ENCODE measurements at places on chromosomes 5 and 9.

DNA sequence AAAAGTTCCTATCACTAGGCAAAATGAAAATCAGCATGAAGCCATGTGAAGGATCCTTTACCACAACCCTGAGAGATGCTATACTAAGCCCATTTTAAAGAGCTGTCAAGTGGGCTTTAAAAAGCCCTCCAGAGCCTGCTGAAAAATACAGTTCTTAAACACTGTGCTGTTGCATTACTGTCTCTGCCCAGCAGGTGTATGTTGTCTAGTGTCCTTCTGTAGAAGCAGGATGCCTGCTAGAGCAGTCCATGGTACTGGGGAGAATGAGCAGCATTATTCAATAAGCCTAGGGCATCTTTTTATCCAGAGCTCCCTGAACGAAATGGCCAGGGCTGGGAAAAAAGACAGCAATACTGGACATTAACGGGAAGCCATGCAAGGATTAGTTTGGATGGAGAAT is 126.2 kb upstream of the PLCXD3 start:
- no peak for DNase-seq

DNA sequence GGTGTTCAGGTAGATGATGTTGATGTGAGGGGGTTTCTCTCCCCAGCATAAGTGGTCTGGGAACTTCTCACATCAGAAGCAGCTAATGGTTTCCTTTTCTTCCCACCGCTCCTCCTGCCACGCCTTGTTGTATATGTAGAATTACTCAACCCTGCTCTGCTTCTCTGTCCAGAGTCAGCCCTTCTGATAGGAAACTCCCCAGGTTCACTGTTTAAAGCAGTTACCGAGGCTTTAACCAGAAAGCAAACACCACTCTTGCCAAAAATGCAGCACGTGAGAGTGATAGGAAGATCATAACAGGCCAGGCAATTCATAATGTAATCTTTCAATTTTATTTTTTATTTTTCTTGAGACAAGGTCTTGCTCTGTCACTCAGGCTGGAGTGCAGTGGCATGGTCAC is 10.5 kb upstream of the TMEM252 start:
- no peak for DNase-seq

GRCh38 chr9:123957168-123957721 is 27.3 kb upstream of the DENND1A start:
- DNase-seq: no peak

- DNase-seq: no peak
Measured at GRCh38 chr5:147413266-147413665, 96.6 kb downstream of the DPYSL3 start.

GRCh38 chr9:116479056-116479544 is 208.0 kb upstream of the TRIM32 start:
- DNase-seq: no peak

GRCh38 chr9:125982798-125983406 is 235.7 kb downstream of the PBX3 start:
- DNase-seq: no peak

DNA sequence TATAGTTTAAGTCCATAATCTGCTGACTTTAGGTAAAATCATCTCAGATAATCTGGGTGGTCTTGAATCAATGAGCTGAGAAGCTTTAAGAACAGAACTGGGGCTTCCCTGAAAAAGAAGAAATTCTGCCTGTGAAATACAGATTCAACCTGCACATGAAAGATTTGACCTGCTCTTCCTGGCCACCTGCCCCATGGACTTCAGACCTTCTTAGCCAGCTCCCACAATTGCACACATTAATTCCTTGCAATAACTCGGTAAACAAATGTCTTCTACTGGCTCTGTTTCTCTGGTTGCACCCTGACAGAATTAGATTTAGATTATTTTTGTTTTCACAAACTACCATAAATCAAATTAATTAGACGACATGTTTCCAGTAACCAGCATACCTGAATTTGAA is 2117.9 kb upstream of the C9orf72 start:
- no peak for DNase-seq

GRCh38 chr5:75016896-75017295 is 35.5 kb downstream of the GCNT4 start:
- no peak for DNase-seq

DNA sequence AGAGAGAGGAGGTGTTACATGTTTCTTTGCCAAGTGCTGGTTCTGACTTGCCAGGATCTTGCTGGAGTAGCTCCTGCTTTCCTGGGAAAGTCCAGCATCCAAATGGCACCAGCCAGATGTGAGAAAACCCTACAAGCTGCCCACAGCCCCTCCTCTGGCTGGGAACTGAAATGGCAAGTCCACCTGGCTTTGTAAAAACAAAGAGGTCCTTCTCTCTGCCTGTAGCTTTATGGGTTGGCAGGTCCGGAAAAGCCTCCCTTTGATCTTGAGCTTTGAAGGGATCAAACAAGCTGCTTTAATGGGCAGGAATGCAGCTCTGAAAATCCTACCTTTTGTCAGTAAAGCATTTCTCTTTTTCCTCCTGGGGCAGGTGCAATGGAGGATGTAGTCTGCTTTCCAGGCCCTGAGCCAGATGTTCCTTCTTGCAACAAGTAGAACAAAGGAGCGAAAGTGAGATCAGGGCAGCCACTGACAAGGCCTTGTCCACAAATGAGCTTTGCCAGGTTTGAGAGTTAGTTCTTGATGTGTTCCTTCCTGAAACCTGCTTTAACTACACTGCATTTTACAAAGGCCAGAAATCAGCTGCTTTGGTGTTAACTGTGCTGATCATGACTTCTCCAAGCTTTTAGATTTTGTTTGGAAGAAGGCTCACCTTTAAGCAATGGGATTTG is 456.7 kb downstream of the ZNF608 start:
- DNase-seq: no peak

DNA sequence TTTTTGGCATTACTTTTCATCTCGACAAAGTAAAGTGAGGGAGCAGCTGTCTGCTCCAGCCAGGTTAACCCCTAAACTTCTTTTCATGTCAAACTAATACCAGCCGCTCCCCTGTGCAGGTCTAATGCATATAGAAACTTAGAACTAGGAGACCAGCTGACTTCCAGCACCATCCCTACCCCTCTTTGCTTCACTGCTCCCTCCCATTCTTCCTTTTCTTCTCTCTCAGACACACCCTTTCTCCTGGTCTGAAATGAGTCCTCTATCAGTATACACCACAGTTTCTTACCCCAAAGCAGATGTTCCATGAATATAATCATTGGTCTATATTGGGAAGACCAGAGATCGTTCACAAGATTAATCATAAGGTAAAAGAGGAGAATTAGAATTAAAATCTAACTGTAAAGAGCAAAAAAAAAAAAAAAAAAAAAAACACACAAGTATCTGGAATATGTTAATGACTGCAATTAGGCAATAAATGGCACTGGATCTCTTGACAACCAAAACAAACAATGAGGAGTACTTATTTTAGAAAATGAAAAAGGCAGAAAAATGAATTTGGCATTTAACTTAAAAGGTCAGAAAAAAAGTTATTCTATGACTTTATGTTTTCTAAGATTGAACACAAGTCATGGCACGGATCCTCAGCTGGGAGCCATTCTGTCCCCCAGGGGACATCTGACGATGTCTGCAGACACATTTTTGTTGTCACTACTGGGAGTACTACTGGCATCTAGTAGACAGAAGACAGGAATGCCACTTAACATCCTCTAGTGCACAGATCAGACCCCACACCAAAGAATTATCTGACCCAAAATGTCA is 209.8 kb downstream of the PJA2 start:
- no peak for DNase-seq
